ENCODE measurements at places on chromosomes 7 and 10. TPM values are rescaled to one million over a fixed set of nuclear protein-coding genes. Genes with fewer than 3 reads are reported as not detected.

Gene RPS24
- total RNA-seq: 2,002 TPM

Gene CFAP58
- total RNA-seq: 1.9 TPM

Gene LAMB4
- total RNA-seq: not detected

Gene VPS37D
- 32.0 TPM for total RNA-seq

Gene FKBP6
- total RNA-seq: not detected

Gene LRGUK
- total RNA-seq: 0.21 TPM

Gene CCDC172
- total RNA-seq: not detected

Gene ELFN1
- total RNA-seq: 51.6 TPM

Gene GALNT17
- 5.2 TPM for total RNA-seq

Gene GNA12
- 54.4 TPM for total RNA-seq
